ENCODE measurements at places on chromosomes 12 and 14.
A peak's percentile ranks its signal among the peaks of the same experiment; 100 is the strongest.

- DNase-seq: no peak
Measured at GRCh38 chr12:62291864-62292760, 31.9 kb downstream of the USP15 start.

DNA sequence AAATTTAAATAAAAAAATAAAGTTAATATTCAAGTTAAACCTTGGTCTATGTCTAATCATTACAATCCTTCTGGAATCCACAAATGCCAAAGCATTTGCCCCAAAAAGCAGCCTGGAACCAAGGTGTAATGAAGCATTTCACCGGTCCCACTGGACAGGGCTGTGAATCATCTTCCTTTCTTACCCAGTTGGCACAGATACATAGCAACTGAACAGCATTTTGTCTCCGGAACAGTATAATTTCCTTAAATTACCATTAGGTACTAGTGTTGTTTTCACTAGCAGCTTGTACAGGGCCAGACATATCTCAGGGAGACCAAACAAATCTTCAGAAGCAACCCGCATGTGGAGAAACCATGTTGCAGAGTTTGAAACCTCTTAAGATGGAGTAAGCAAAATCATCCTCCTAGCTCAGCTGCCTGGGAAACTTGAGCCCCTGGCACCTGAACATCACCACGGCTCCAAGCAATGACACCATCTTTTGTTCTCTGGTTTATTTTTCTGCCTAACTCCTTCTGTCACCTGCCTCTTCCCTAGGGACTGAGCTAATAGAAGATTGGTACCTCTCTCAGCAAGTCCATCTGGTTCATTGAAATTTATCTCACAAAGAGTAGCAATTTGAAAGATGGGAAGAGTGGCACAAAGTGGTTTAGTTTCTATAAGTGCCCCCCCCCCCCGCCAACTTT lies 17.9 kb upstream of the MDM1 start:
- DNase-seq: no peak

DNA sequence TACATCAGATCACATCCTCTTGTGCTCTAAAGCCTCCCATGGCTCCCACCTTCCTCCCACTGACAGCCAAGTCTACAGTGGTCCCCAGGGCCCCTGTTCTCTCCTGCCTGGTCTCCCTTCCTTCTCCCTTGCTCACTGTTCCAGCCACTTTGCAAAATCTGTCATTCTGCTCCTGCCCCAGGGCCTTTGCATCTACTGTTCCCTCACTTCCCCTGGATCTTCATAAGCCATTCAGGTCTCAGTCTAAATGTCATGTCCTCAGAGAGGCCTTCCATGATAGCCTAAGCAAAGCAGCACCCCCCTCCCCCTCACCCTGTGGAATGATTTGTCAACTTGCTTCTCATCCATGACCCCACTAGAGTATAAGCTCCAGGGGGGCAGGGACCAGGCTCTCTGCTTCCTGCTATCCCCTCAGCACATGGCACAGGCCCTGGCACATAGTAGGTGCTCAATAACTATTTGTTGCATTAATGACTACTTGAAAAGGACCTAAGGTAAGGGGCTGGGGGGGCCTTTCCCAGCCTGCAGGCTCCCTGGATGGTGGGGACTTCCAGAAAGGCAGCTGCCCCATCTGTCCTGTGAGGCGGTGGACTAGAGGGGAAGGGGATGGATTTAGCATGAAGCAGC lies 5.0 kb downstream of the SLC8B1 start:
- no peak for DNase-seq

DNA sequence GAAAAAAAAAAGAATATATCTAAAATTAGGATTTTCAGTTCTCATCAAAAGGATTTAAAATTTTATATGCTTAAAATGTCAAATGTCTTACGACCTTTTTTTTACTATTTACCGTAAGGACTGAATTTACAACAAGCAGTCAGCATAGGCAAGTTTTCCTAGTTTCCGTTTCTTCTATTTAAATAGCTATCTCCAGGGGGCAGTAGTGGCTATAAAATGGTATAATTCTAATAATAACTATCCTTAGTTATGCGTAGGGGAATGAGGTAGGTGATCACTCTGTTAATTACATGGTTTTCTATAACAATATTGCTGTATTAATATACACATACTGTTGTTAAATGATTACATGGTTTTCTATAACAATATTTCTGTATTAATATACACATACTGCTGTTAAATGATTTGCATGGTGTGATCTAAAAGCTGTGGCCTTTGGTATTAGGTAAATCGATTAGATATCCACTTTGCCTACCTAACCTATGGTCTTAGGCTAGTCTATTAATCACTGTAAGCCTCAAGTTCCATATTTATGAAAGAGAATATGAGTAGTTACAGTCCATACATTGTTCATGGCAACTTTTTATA lies 217.7 kb upstream of the PDZRN4 start:
- no peak for DNase-seq

DNA sequence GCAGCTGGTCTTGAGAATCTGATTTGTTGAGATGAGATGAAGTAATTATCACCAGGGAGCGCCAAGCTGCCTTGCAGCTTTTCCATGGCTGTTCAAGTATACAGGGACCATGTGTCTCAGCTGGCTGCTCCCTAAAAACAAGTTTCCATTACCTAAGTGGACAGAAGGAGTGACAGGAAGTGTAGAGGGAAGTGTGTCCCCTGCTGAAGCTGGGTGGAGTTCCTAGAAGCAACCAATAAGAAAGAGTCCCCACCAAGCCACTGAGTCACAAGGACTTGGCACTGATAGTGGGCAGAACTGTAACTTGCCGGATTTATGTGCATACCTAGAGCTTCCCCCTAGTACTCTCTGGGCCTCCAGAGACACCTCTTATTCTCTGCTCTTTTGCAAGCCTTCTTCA lies 1.5 kb upstream of the GPX2 start:
- DNase-seq: no peak

GRCh38 chr12:6547987-6548386 lies 7.9 kb downstream of the IFFO1 start:
- DNase-seq: no peak

DNA sequence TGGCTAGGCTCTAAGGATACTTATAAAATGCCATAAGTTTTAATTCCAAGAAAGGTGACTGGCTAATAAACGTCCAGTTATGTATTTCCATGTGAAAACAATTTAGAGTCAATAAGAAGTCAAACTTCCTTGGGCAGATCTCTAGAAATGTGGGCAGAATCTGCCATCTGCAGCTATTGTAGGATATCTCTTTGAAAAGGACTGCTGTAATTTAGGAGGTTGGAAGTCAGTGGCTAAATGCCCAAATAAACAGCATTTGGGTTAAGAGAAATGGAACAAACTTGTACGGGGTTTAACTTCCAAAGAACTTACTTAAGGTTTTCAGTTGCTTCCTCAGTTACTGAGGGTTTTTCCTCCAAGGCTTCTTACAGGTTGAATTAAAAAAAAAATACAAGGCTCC lies 121.6 kb downstream of the FIGNL2 start:
- no peak for DNase-seq

DNA sequence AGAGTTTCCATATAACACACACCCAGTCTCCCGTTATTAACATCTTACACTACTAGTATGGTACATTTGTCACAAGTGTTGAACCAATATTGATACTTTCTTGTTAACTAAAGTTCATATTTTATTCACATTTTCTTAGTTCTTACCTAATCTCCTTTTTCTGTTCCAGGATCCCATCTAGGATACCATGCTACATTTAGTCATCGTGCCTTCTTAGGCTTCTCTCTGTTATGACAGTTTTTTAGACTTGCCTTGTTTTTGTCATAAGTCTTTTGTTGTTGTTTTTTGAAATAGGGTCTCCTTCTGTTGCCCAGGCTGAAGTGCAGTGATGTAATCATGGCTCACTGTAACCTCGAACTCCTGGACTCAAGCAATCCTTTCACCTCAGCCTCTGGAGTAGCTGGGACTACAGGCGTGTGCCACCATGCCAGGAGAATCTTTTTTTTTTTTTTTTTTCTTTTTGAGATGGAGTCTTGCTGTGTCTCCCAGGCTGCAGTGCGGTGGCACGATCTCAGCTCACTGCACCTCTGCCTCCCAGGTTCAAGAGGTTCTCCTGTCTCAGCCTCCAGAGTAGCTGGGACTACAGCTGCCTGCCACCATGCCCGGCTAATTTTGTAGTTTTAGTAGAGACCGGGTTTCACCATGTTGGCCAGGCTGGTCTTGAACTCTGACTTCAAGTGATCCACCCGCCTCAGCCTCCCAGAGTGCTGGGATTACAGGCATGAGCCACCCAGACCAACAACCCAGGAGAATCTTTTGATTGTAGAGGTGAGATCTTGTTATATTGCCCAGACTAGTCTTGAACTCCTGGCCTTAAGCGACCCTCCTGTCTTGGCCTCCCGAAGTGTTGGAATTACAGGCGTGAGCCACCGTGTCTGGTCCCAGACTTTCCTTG lies 59.1 kb upstream of the HECTD1 start:
- DNase-seq: no peak

DNA sequence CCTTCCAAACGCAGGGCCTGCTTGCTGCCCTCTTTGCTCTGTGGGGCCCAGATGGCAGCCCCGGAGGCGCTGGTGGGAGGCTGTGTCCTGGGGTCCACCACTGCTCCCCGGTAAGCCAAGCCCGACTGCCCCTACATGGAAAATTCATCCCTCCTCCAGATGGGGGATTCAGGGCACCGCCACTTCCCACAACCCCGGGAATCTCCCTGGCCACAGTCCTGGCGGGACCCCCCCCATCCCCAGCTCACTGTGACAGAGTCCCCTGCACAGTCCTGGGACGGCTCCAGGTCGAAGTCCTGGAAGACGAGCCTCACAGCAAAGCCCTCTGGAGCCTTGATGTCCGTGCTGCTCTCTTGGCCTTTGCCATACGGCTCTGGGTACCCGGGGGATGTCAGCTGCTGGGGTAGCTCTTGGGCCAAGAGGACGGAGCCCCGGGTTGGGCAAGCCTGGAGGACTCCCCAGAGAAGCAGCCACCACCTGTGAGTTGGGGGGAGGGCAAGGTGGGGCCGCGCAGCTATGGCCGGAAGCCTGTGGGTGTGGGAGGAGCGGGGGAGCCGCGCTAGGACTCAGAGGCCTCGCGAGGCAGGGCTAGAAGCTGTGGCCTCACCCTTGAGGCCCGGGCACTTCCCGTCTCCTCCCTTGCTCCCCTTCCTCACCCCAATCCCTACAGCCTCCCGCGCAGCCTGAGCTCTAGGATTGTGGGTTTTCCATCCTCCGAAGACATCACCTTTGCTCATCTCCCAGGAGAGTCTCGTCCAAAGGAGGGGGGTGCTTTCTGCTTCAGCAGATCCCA lies 815 bp downstream of the C1RL start:
- peak; percentile 90 for DNase-seq

DNA sequence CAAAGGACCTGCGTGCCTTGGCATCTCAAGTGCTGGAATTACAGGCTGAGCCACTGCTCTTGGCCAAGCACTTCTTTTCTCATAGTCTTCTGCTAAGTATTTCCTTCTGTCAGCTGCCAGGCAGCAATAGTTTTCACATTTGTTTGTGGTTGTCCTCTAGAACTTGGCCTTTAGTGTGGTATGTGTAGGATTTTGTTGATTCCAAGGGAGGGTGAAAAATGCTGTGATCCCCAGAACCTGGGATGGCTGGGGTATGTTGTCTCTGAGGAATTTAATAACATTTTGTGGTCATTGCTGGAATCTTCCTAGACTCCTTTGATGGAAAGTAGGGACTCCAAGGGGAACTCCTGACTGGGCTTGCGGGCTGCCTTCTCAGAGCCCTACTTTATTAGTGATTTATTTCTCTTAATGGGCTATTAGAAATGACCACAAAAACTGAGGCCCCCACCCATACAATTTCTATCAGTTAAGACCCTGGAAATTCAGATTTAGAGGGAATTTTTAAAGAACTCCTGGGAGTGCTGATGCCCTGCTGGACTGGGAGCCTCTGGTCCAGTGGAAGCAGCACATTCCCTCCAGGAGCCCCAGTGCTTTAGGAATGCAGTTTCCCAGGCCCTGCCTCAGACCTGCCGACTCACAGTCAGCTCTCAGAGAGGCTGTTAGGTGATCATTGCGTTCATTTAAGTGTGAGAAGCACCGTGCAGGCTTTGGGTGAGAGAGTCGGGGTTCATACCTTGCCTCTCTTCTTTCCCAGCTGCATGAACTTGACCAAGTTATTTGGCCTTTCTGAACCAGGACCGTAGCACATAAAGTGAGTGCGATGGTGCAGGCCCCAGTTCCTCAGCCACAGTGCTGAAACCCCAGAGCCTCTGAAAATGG lies 22.7 kb downstream of the TRAF3 start:
- DNase-seq: no peak

DNA sequence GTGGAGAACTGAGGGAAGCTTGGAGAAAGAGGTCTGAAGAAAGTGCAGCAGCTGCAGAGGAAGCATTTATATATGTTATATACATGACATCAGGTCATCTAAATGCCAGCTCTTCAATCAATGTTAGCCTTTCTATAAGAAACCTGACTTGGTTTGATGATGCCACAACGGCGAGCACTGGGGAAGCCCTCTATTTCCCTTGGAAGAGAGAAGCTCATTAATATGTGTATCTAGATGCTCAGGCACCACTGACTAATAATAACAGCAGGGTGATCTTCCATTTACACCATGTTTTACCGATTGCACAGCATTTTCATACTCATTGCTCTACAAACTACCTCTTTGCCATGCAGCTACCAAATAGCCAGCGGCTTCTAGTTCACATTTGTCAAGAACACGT lies 811 bp downstream of the ACYP1 start:
- no peak for DNase-seq

- no peak for DNase-seq
Measured at GRCh38 chr12:81081726-81082125, 3.8 kb downstream of the ACSS3 start.

DNA sequence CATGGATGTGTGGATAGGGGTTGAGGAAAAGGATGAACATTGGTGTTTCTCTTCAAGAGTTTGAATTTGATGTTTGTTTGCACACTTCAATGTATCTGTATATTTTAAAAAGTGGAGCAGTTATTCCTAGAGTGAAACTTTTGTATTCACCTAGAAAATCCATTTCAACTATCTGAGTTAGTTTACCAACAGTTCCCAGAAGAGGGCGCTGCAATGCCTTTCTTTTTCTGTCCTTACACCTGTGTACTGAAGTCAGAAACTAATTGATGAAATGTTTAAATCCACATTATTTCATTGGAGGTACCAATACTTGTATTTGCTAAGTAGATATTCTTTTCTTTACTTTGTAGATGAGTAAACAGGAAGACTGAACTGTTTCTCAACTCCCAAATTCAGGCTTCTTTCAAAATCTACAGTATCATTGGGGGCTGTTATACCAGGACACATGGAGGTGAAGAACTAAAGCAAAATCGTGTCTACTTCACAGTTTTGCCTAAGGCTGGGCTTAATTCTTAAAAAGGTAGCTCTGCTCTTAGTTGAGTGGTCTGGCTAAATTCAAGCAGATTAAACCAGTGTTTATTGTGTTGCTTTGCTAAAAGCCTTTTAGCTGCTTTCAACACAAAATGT lies 26.6 kb upstream of the KLRB1 start:
- peak; percentile 64 for DNase-seq

GRCh38 chr12:91053951-91054715 lies 3.7 kb downstream of the KERA start:
- DNase-seq: peak; percentile 38

GRCh38 chr12:57941165-57941894 lies at the start of gene ATP23:
Gene ATP23, plus strand, starts transcription at chr12:57941567. Its CDS starts 135 bp downstream, at chr12:57941702.
- peak; percentile 95 for DNase-seq

- peak; percentile 24 for DNase-seq
Measured at GRCh38 chr14:39469094-39469710, 37.0 kb upstream of the FBXO33 start.

- no peak for DNase-seq
Measured at GRCh38 chr12:42779186-42779859, 189.8 kb upstream of the PRICKLE1 start.

- DNase-seq: no peak
Measured at GRCh38 chr14:22737052-22737451, 29.4 kb upstream of the OXA1L start.

- DNase-seq: no peak
Measured at GRCh38 chr12:105477873-105478272, 147.4 kb downstream of the C12orf75 start.
